ENCODE measurements at places on chromosomes 1 and 21.
A peak's percentile ranks its signal among the peaks of the same experiment; 100 is the strongest.

GRCh38 chr1:76666499-76666898 is 200.8 kb upstream of the ST6GALNAC5 start:
- DNase-seq: no peak

DNA sequence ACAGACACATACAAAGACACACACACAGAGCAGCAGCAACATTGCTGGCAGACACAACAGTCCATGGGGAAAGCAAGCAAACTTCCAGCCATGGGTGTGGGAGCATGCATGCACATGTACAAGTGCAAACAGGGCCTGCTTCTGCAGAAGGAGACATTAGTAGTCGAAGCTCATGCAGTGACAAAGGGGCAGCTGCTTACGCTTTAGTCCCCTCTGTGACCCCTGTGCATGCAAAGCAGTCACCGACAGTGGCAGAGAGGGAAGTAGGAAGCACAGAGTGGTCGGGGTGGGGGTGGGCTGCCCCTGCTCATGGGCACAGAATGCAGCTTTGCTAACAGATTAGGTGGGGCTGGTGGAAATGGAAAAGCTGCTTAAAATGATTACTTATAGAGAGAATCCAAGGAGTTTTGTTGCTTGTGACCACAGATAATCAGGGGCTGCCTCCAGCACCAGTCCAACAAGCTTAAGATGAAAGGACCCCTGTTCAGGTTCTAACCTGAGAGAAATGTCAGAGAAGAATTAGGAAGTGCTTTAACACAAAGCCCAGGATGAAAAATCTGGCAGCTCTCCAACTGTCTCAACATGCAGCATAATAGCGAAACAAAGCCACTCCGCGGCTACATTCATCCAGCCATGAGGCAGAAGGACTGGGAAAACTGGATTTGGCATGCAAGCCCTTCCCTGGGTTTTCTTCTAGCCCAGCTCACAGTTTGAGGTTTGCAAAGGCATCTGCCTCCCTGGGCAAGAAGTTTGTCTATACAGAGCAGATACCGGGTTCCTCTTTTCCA is 378.9 kb downstream of the KCNH1 start:
- DNase-seq: no peak

DNA sequence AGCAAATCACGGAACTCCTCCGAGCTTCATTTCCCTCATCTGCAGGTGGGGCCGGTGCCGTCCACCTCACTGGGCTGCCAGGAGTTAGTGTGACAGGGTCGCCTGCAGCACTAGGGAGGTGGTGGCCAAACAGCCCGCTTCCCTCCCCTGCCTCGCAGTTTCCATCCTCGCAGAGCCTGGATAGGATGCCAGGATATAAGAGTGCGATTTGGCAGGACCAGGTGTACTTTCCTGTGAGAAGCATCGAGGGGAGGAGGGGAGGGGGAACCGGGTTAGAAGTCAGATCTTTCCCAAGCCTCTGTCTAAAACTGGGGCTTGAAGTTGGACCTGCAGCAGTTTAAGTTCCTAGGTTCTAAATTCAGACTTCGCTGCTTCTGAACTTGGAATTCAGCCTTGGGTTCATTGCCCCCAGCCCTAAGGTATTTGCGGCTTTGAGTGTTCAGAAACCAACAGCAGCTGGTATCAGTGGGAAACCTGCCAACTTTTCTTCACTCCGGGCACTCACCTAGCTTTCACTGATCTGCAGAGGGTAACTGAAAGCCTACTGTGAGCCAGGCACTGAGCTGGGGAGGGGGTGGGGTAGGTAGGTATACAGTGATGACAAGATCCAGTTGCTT is 1.7 kb upstream of the JUN start:
- DNase-seq: no peak

- DNase-seq: no peak
Measured at GRCh38 chr1:39046613-39047210, 20.6 kb downstream of the NDUFS5 start.

DNA sequence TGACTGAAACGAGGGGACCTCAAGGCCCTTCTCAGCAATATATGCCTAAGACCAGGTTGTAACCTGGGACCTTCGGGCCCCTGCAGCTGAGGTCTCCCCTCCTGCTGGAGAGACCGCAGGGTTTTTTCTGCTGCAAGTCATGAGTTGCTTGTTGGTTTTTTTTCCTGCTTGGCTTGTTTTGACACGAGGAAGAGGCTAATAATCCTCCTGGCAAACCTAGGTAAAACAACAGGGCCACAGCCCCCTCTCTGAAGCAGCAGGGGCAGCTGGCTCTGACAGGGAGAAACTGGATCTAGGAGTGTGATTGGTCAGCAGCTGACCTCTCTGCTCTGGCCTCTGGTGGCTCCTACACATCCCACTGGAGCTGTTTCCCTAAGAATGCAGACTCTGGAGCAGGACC is 69.0 kb downstream of the CD34 start:
- DNase-seq: no peak

DNA sequence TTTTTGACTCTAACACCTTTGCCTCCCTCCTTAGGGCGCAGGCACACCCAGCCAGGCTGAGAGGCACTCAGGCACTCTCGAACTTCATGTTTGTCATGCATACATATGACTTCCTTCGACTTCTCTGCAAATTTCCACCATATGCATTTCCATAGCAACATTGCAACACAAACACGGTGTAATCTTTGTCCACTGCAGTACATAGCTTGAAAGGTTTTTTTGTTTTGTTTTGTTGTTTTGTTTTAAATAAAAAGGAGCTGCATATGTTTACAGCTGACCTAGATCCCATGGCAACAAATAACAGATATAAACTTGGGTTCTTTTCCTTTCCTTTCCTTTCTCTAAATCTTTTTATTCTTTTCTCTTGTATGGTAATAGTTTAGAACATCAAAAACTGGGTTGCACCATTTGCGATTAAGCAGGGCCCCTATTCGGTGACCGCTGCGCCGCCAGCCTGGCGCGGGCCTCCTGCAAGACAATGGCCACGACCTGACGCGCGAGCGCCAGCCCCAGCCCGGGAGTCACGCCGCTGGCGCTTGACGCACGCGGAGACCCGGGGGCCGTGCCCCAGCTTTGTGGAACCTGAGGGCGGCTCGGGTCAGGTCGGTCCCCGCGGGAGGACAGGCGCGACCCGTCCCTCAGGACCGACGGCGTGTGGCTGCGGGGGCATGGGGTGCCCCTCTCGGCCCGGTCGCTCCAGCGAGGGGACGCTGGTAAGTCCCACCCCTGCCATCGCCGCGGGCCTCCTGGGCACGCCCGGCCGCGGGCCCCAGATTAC is 35.2 kb downstream of the CCN1 start:
- no peak for DNase-seq

- DNase-seq: peak; percentile 32
Measured at GRCh38 chr1:6108937-6109614, 63.4 kb downstream of the KCNAB2 start.

DNA sequence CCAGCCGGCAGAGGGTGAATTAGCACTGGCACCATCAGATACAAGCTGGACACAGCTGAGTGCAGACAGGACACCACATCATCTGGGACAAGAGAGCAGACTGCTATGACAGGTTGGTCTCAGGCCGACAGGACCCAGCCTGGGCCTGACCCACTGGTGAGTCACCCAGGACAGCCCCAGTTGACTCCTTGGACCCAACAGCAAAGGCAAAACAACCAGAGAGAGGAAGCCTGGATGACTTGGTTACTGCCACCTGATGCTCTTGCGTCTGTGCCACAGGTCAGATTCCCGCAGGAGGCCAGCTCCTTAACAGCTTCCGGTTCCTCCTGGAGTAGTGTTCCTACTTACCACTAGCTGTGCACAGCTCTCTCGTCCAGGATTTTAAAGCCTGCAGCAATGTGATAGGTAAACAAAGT is 18.5 kb downstream of the CCN1 start:
- DNase-seq: no peak

DNA sequence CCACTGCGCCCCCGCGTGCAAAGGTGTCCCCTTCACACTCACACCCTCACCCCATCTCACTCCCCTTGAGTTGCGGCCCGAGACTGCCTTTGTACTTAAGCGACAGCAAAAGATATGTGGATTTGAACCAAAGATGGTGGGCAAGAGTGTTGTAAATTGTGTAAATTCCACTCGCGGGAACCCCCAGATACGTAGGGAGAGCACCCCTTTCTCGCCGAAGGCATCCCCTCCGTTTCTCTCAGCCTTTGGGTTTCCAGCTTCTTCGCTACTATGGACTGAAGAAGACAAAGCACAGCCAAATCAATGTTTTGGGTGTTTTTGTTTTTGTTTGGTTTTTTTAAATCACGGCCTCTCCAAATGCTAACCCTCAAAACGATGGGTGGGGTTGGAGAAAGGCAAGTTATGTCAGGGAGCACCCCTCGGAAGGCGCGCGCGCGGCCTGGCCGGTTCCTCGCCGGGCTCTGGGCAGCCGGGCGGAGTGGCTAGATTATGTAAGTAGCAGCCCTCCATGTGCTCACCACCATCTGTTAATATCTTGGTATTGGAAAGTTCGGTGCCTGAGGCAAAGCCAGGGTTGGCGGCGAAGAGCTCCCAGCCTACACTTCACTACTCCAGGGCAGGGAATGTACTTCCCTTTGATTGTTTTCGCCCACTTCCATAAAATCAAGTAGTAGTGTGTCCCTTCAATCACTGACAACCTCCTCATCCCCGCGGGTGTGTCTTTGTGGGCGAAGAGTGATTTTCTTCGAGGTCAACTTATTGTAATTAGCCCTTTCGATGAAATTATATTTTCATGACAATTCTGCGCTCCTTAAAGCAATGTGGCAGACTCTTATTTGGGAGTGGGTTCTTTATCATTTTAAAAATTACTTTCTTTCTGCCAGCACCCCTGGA is 4.0 kb upstream of the PROX1 start:
- DNase-seq: no peak

GRCh38 chr1:84693005-84693404 is 2.7 kb upstream of the SSX2IP start:
- no peak for DNase-seq

DNA sequence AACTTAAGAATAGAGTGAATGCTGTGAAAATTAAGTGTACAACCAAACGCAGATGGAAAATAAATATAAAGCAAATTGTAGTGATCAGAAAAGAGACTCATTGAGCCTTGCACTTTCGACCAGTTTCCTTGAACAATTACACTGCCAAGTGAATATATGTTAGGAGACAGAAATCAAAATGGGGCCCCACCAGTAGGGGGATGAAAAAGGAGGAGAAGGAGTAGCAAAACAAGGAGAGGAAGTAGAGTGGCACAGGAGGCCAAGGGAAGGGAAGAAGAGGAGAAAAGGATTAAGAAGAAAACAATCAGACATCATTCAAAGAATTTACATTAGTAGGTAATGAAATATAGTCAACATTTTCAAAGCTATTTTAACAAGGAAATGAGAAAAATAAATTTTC is 1770.6 kb downstream of the PLA2G4A start:
- DNase-seq: no peak

DNA sequence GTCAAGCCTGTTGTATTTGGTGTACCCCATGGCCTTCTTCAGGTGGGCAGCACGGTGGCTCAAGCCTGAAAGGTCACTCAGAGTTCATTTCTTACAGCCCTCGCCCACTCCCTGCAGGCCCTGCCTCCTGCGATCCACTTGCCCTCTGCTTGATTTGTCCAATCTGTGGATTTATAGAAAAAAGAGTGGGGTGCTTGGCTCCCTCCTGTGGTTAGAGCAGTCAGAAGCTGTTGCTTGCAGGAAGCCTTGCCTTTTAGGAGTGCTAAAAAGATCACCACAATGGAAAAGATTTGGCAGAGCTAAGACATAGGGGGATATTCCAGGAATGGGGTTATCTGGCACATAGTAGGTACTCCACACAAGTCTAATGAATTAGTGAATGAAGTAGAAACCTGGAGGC is 108.0 kb upstream of the TRABD2B start:
- no peak for DNase-seq

Measured in stimulated activated CD4-positive, alpha-beta T cell treated with anti-CD3 and anti-CD28 coated beads, TNF-alpha, amount 100 ng/mL, for 48 hours (primary cell).